ENCODE measurements at places on chromosomes 7 and 10. TPM values are rescaled to one million over a fixed set of nuclear protein-coding genes. Genes with fewer than 3 reads are reported as not detected.
A peak's percentile ranks its signal among the peaks of the same experiment; 100 is the strongest.

Gene CRYGN
- not detected for total RNA-seq

- H3K4me3 ChIP-seq: no peak overlapping the region
- H3K4me1 ChIP-seq: no peaks in the 10 kb centered on the region
- peak overlapping the region; percentile 43 for H3K27ac ChIP-seq
- no peaks in the 10 kb centered on the region for H3K36me3 ChIP-seq
- ATAC-seq: peak; percentile 88
- H3K27me3 ChIP-seq: no peaks in the 10 kb centered on the region
These were observed 355.1 kb downstream of the GALNT17 start for GRCh38 chr7:71486856-71487628.

DNA sequence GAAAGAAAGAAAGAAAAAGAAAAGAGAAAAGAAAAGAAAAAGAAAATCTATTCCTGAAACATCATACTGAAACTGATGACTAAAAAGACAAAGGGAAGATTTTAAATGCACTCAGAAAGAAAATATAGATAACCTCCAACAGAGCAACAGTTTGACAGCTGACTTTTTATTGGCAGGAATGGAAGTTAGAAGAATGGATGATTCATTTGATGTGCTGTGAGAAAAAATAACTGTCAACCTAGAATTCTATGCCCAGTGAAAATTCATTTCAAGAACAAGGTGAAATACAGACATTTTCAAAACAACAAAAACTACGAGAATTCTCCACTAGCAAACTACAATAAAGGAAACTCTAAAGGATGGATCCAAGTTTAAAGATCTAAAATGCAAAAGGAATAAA, 50.5 kb upstream of the HSPA12A start:
- H3K36me3 ChIP-seq: no peaks in the 10 kb centered on the region
- no peak for ATAC-seq
- no peak overlapping the region for H3K4me3 ChIP-seq

DNA sequence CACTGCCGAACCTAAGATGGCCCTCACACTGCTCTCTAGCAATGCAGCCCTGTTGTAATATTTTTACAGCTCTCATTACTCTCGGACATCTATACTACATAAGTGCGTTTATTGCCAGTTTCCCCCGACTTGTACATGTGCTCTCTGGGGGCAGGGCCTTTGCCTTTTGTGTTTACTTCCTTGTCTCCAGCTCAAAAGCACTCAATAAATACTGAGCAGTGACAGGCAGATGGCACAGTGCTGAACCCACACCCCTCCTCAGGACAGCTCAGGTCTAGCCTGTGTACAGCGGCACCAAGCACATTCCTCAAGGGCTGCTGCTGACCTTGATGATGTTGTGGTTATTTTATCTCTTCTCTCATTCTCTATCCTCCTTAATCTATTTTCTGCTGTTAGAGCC, 68.0 kb upstream of the ELMO1 start:
- no peak overlapping the region for H3K27ac ChIP-seq
- H3K4me3 ChIP-seq: no peak overlapping the region
- no peaks in the 10 kb centered on the region for H3K4me1 ChIP-seq
- no peaks in the 10 kb centered on the region for H3K36me3 ChIP-seq
- H3K27me3 ChIP-seq: peaks cover 6% of the 10 kb centered on the region
